IMR-90 (cell line): ENCODE measurements at places on chromosomes 16 and 17. TPM values are rescaled to one million over a fixed set of nuclear protein-coding genes. Genes with fewer than 3 reads are reported as not detected.

C1QTNF8 gene
- not detected in 2 replicates for total RNA-seq

SLC13A5 gene
- total RNA-seq = not detected in 2 replicates

GUCY2D gene
- total RNA-seq = not detected in 2 replicates

DHRS7C gene
- not detected in 2 replicates for total RNA-seq

TPSAB1 gene
- not detected in 2 replicates for total RNA-seq

KCNJ18 gene
- not detected in 2 replicates for total RNA-seq

PLA2G10 gene
- not detected in 2 replicates for total RNA-seq

TPPP3 gene
- 0.54 and 0.56 TPM in 2 replicates for total RNA-seq

XPO6 gene
- total RNA-seq = 103 and 108 TPM in 2 replicates

CAMTA2 gene
- total RNA-seq = 1.4 TPM in 2 replicates

PRSS33 gene
- total RNA-seq = not detected in 2 replicates
